Fibroblast of the conjunctiva (primary cell): ENCODE measurements at places on chromosomes 4 and X.

- DNase-seq = no peak
These were observed 472.9 kb upstream of the GRID2 start for GRCh38 chr4:91830681-91831395.

DNA sequence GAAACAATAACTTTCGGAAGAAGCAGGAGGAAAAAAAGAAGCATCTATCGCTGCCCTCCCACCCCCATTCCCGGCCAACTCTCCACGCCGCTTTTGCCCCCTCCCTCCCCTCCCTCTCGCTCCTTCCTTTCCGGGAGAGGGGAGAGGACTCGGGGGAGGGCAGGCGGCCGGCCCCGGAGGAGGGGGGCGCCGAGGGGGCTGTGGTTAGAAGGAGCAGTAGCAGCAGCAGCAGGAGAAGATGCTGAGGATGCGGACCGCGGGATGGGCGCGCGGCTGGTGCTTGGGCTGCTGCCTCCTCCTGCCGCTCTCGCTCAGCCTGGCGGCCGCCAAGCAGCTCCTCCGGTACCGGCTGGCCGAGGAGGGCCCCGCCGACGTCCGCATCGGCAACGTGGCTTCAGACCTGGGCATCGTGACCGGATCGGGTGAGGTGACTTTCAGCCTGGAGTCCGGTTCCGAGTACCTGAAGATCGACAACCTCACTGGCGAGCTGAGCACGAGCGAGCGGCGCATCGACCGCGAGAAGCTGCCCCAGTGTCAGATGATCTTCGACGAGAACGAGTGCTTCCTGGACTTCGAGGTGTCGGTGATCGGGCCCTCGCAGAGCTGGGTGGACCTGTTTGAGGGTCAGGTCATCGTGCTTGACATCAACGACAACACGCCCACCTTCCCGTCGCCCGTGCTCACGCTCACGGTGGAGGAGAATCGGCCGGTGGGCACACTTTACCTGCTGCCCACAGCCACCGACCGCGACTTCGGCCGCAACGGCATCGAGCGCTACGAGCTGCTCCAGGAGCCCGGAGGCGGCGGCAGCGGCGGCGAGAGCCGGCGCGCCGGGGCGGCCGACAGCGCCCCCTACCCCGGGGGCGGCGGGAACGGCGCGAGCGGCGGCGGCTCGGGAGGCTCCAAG is 1.3 kb downstream of the PCDH7 start:
- no peak for DNase-seq

GRCh38 chr4:751676-752075 is 46.0 kb downstream of the PCGF3 start:
- DNase-seq = no peak

GRCh38 chr4:17623451-17624001 is 9.1 kb downstream of the MED28 start:
- DNase-seq = peak; percentile 49

GRCh38 chr4:31051565-31051964 is 331.4 kb downstream of the PCDH7 start:
- no peak for DNase-seq

DNA sequence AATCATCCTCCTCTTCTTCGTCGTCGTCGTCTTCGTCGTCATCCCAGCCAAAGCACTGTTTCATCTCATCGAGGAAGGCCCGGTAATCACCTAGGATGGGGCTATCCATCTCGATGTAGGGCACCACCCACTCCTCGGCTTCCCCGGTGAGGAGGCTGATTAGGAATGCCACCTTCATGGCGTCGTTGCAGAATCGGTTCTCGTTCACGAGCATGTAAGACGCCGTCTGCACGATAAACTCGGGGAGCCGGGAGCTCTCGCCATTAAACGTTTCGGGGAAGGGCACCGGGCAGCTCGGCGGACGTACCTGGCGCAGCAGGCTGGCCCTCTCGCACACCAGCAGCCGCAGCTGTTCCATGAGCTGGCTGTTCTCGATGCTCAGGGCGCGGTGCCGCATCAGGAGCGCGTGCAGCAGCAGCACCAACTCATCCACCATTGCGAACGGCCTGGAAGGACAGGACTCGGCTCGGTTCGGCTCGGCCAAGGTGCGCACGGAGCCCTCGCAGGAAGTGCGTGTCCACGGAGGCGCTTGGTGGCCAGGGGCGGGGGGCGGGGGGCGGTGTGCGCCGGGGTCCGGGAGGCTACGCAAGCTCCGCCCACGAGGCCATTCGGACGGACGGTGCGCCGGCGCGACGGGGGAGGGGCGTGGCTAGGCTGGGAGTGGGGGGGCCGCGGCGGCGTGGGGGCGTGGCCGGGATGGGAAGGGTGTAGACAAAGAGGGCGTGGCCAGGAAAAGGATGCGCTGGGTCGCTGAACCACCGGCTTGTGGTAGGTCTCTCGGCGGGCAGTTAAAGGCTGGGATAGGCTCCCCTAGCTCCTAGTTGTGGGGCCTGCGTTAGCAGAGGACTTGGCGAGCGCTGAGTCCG is at the start of gene LDOC1:
LDOC1 (minus strand) TSS at position 544 of the 866 bp plus-strand sequence; CDS start at position 436, 108 bp downstream.
- DNase-seq = peak; percentile 60

DNA sequence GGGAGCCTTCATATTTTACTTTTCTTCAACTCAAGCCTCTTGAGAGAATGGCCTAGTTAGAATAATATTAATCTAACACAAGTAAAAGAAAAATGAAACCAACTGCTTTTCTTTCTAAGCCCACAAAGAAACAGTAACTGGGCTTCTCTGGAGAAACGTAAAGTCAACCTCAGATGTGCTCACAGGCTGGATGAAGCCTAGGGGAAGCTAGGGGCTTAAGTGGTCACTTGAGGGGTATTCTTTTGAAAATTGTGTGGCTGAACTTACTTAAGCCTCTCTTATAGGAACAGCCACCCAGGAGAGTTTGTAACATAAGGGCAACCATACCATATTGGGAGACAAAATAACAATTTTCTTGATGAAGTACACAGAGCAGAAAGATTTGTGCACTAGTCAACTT is 279.0 kb downstream of the SPRY1 start:
- DNase-seq = no peak

DNA sequence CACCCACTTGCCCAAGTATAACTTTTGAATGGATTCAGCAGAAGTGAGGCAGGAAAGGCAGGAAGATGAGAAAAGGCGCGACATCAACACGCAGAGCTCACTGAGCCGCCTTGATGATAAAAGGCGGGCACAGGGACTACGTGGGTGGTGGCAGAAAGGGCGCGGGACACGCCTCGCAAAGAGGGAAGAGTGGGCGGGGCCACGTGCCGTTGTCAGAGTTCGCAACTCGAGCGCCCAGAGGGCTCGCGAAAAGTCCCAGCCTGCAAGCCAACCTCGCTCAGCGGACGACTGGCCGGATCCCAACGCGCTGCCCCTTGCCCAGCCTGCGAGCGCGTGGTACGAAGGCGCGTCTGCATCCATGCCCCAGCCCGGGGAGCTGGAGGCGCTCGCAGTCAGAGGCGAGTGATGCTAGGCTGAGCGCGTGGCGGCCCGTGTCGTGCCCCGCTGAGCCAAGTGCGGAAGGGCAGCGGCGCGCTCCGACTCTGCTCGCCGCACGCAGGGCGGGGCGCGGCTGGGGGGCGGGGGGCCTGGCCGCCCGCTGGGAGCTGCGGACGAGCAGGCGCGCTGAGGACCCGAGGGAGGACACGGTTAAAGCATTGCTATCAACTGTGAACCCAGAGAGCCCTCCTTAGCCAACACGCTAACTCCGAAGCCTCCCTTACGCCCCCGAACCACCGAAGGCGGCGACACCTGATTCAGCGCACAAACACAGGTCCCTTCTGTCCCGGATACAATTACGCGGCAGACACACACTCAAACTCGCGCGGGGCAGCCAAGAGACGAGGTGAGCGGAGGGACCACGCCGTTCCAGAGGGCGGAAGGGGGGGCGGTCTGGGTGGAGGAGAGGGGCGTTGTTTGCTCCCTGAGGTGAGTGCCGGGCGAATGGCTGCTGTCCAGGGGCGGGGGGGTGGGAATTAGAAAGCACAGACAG is at the start of gene UGT8:
UGT8 (plus strand) TSS at position 617 of the 931 bp plus-strand sequence. CDS start 24,074 bp downstream, outside the sequence.
- no peak for DNase-seq

DNA sequence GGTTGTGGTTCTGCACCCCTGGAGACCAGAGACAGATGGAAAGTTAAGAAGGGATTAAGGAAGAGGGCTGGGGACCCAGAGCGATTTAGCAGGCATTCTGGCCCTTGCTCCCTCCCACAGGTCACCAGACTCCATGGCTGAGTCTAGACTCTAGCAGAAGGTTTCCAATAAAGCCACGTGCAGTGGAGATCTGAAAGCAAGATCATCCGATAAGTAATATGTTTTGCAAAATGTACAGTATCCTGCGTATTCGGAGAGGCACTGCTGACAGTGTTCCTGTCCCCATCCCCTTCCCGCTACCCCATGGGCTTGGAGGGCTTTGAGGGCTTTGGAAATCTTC is 531 bp upstream of the GPRIN3 start:
- no peak for DNase-seq

DNA sequence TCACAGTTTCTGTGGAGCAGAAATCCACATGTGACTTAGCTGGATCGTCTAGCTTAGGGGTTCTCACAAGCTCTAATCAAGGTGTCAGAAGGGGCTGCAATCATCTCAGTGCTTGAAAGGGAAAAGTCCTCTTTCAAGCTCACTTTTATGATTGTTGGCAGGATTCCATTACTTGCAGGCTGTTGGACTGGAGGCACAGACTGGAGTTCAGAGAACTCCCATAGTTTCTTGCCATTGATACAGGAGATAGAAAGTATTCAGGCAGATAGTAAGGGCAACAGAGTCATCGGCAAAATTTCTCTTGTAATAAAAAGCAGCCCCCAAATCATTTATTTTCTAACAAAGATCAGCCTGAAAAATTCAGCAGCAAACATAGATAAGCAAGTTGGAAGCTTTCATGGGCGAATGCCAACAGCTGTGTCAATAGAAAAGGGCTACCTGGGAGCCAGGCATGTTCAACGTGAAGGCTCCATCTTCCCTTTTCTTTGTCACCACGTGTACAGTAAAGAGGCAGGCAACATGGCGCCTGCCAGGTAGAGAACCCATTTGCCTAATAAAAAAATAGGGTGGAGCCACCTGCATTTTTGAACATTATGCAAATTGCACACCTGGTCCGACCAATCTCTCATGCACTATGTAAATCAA is 64.4 kb downstream of the CXCL13 start:
- no peak for DNase-seq

- no peak for DNase-seq
These were observed 20.1 kb upstream of the XPNPEP2 start for GRCh38 chrX:129718676-129719075.

GRCh38 chr4:66814277-66814676 is 731.0 kb downstream of the CENPC start:
- DNase-seq = no peak
